Panc1 (cell line): ENCODE measurements at places on chromosomes 4 and X. TPM values are rescaled to one million over a fixed set of nuclear protein-coding genes. Genes with fewer than 3 reads are reported as not detected.

The MAP7D2 gene
- 7.6 TPM for total RNA-seq

DNA sequence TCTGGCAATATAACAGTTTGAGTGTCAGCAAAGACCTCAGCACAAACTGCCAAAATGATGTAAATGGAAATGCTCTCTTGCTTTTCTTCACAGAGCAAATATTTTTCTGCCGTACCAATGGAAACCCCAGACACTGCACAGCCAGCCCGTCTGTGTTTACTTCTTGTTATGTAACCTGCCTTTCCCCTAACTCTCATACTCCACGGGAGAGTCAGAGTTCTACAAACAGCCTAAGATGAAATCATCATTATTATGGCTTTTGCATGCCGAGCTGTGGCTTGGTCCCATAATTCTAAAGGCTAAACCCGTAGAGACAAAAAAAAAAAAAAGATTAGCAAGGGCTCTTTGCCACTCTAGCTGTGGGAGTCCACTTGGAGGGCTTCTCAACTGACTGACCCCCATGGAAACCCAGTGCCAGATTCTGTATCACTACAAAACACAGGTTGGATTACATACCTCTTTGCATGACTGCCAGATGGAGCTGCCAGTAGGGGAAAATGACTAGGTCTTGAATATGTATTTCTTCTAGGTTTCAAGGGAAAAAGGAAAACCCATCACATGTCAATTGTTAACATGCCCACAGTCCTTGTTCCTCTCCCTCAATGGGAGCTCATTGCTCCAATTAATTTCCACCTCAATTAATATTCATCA lies 197.2 kb upstream of the CNKSR2 start:
- H3K27me3 ChIP-seq, result no peaks in the 10 kb centered on the region
- no peaks in the 10 kb centered on the region for H3K4me1 ChIP-seq
- DNase-seq, result no peak

DNA sequence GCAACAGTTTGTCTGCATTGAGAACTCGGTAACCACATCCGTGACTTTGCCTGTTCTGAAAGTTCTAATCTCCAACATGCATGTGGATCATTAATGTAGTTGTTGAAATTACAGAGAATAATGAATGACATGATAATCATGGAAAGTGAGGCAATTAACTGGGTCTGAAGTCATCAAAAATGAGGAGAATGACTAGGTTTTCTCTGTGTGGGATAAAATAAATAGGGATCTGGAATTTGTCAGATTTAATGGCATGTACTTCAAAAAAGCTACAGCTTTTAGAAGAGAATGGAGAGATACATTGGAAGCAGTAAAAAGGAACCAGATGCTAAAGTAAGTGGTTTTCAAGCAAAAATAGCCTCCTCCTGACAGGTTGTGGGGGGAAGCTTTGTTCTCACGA lies 59.3 kb downstream of the AFM start:
- no peaks in the 10 kb centered on the region for H3K36me3 ChIP-seq
- no peaks in the 10 kb centered on the region for H3K27me3 ChIP-seq
- H3K4me3 ChIP-seq, result no peak overlapping the region
- H3K27ac ChIP-seq, result no peak overlapping the region

DNA sequence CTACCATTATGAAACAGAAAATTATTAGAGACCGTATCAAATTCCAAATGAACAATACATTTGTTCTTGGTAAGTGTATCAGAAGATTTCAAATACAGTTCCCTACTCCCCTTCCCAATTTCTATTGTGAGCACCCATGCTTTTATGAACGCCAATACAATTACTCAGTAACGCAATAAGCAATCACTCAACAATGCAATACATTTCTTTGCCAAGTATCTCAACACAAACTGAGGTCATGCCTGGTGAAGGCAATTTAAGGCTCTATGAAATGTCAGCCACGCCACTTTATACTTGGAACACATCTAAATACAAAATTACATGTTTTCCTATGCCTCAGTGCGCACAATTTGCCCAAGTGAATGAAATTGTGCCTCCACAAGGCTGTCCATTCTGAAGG lies 712 bp downstream of the PNPLA4 start:
- H3K4me1 ChIP-seq, result no peaks in the 10 kb centered on the region
- H3K27ac ChIP-seq, result no peak overlapping the region
- no peaks in the 10 kb centered on the region for H3K27me3 ChIP-seq
- no peaks in the 10 kb centered on the region for H3K36me3 ChIP-seq
- H3K4me3 ChIP-seq, result peak overlapping the region; percentile 35; the same call in 1 of the 2 replicates

DNA sequence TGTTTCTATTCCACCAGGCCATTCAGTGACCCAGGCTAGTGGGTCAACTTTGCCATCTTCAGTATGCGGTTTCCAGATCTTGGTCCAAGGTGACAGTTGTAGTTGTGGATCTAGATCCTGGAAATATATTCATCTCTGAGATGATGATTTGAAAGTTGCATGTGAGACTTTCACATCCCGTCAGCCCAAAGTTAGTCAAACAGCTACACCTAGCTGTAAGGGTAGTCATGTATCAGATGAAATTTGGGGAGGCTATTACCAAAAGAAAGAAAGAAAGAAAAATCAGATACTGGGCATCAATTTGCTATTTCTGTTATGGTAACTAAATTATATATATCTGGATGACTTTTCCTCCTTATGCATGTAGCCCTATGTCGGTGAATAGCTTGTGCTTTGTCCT lies 259.4 kb upstream of the ARX start:
- no peaks in the 10 kb centered on the region for H3K36me3 ChIP-seq
- no peaks in the 10 kb centered on the region for H3K27me3 ChIP-seq
- no peak for DNase-seq
- H3K27ac ChIP-seq, result no peak overlapping the region
- H3K4me1 ChIP-seq, result no peaks in the 10 kb centered on the region
- H3K4me3 ChIP-seq, result no peak overlapping the region

DNA sequence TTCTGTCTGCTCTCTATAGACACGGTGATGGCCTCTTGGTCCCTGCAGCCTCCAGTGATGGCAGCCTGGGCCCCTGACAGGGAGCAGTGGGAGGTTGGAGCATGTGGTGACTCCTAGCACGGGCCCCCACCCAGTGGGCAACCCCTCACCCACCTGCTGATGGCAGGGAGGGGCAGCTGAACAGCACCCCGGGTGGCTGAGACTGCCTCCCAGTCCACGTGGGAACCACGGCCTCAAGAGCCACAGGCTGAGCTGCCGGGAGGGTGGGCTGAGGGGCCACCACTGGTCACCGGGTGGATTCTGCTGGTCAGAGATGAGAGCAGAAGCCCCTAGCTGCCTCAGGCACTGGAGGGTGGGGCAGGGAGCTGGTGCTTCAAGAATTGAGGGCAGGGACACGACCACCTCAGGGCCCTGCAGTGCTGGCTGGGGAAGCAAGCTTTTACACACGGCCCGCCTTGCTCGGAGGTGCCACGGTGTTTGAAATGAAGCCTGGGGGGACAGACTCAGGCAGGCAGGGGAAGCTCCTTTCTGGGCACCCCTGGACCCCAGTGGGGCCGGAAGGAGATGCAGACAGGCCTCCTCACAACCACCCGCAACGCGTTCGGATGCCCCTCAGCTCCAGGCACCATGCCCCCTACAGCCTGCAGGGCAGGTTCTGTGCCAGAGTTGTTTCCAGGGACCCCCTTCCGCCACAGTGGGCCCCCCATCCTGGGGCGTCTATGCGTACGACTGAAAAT lies 6.3 kb upstream of the HAUS3 start:
- peaks cover 6% of the 10 kb centered on the region for H3K4me1 ChIP-seq
- DNase-seq, result no peak
- no peak overlapping the region for H3K4me3 ChIP-seq
- H3K36me3 ChIP-seq, result no peaks in the 10 kb centered on the region
